ENCODE measurements at places on chromosomes 6 and 20.

DNA sequence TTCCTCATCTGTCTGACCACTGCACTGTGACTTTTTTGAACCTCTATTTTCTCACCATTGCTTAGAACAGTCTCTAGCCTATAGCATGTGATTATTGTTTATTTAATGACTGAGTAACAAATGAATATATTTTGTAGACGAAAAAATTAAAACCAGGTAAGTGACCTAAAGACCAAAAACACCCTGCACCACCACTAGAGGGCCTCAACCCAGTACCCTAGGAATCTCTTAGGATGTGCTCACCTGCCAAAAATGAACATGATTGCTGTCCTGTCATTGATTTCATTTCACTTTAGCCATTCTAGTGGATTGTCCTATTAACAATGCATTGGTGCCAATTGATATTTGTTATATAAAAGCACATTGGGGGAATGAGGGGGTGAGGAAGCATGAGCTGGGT, 199.1 kb downstream of the COL9A1 start:
- DNase-seq = no peak

GRCh38 chr6:127971945-127972391, 71.1 kb upstream of the THEMIS start:
- DNase-seq = peak; percentile 83

DNA sequence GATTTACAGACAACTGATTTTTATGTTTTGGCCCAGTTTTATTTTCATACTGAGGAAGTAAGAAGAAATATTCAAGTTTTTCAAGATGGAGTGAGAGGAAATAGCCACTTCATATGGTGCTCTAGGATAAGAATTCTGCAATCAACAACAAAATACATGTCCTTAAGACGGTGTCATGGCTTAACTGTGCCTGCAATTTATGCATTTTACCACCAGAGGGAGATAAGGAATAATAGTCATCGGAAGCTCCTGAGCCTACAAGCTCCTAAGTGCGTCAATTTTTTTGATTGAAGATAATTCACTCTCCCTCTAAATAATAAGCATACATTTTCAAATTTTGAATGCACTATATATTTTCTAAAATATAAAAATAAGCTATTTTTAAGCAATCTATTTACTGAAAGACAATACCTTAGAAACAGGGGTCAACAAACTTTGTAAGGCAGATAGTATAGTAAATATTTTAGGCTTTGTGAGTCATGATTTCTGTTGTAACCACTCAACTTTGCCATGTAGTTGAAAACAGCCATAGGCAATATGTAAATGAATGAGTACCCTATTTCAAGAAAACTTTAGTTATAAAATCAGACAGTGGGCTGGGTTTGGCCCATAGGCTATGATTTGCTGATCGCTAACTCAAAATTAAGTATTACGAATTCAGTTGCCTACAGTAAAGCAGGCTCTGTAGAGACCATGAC, 230.9 kb upstream of the DTNBP1 start:
- DNase-seq = no peak

- DNase-seq = no peak
Observed at GRCh38 chr6:30013291-30013922, 47.7 kb upstream of the POLR1H start.

- DNase-seq = peak; percentile 55
Observed at GRCh38 chr20:59835448-59836395, 97.7 kb downstream of the SYCP2 start.

GRCh38 chr20:49775229-49775693, 37.4 kb upstream of the SLC9A8 start:
- DNase-seq = peak; percentile 41

GRCh38 chr6:47230579-47230978, 79.1 kb downstream of the TNFRSF21 start:
- DNase-seq = no peak

DNA sequence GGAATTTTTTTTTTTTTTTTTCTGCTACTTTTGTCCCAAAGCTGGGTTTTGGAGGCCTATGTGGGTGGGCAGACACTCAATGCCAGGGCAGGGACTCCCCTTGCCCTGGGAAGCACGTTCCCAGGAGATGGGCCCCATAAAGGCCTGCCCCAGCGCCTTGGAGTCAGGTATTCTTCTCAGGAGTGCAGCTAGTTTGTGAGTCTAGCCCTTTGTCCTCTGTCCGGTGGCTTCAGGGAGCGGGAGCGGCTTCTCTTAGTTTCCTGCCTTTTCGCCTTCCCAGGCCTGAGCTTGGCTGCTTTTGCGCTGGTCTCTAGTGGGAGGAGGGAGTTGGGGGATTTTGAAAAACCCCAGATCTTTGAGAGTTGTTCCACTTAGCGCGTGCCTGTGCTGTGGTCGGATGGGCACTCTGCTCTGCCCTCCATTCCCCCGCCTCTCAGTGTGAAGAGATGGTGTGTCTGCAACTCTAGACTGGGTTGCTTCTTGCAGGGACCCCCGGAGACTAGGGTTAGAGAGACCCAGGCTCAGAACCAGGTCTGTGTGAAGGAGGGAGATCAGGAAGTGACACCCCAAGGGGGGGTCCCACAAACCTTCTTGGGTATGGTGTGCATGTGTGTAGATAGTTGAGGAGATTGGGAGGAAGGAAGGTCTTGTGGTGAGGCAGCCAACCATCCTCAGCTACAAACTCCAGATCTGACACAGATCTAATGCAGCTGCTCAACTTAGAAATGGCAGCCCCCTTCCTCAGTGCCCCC, 1.3 kb downstream of the PLCG1 start:
- no peak for DNase-seq

- DNase-seq = no peak
Observed at GRCh38 chr6:51996296-51996947, 91.0 kb downstream of the PKHD1 start.

DNA sequence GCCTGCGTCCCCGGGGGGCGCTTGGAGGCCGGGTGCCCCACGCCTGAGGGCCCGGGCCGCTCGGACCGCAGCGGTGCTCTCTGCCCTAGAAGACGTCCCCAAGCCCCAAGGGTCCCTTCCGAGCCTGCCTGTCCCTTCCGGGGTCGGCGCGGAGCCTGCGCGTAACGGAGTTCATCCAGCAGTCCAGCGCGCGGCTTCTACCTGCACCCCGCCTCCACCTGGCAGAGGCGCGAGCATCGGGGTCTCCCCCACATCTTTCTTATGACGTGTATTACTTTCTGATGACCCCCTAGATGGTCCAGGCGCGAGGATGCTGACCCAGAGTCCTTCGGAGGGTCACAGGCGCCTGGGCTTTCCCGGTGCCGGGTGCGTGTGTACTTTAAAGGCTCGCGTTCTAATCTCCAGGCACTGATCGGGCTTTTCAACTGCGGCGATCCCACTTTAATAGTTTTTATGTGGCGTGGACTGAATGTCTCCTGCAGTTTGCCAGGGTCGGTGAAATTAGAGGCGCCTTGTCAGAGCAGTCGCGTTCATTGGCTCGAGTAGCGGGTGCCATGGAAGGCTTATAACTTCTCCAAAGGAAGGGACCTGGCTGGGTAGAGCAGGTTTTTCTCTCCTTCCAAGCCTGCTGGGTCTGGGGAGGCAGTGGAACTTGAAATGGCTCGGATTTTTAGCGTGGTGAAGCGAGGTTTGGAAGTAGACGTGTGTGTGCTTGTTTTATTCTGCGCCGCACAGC, 912 bp downstream of the EYA4 start:
- peak; percentile 10 for DNase-seq

Data from fibroblast of skin of right quadriceps (primary cell).